ENCODE measurements at places on chromosomes 1 and 21. TPM values are rescaled to one million over a fixed set of nuclear protein-coding genes. Genes with fewer than 3 reads are reported as not detected.

DNA sequence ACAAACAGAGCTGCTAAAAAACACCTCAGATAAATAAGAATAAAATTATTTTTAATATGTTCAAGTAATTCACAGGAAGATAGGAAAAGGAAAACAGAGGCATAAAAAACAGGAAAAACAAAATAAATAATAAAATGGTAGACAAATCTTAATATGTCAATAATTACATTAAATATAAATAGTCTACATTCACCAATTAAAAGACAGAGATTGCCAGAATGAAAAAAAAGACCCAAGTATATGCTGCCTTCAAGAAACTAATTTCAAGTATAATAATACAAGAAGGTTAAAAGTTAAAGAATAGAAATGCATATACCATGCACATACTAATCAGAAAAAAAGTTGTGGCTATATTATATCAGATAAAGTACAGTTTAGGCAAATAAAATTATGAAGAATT is 1.9 kb downstream of the CYP2J2 start:
- H3K4me3 ChIP-seq = no peak overlapping the region
- H3K36me3 ChIP-seq = no peaks in the 10 kb centered on the region
- peaks cover 2% of the 10 kb centered on the region for H3K4me1 ChIP-seq
- H3K27me3 ChIP-seq = no peaks in the 10 kb centered on the region
- no peak for DNase-seq

DNA sequence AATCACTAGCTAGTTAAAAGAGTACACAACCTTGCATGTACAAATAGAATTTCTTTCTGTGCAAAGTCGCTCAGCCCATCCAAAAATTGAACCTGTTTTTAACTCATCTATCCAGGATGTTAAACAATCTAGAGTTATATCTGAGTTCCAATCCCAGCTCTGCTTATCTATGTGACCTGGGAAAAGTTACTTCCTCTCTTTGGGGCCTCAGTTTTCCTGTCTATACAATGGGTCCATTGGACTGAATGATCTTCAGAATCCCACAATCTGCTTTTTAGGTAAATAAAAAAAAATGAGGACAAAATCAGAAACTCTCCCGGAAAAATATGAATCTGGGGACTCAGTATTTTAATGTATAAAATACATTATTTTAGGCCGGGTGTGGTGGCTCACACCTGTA is 389.5 kb upstream of the PROX1 start:
- H3K27ac ChIP-seq = no peak overlapping the region
- H3K4me3 ChIP-seq = no peak overlapping the region
- H3K27me3 ChIP-seq = no peaks in the 10 kb centered on the region
- no peak for DNase-seq
- H3K36me3 ChIP-seq = no peaks in the 10 kb centered on the region
- H3K4me1 ChIP-seq = no peaks in the 10 kb centered on the region

COL16A1 gene
- total RNA-seq = 339 TPM

- no peaks in the 10 kb centered on the region for H3K27me3 ChIP-seq
- H3K4me1 ChIP-seq = no peaks in the 10 kb centered on the region
- H3K36me3 ChIP-seq = no peaks in the 10 kb centered on the region
- H3K27ac ChIP-seq = no peak overlapping the region
- no peak overlapping the region for H3K4me3 ChIP-seq
These were observed 46.6 kb downstream of the FCRL5 start for GRCh38 chr1:157505481-157506272.

C1orf185 gene
- total RNA-seq = not detected

GRCh38 chr1:22365331-22366295 is 86.0 kb upstream of the ZBTB40 start:
- no peaks in the 10 kb centered on the region for H3K36me3 ChIP-seq
- H3K4me1 ChIP-seq = no peaks in the 10 kb centered on the region
- no peaks in the 10 kb centered on the region for H3K27me3 ChIP-seq
- H3K4me3 ChIP-seq = no peak overlapping the region
- no peak for DNase-seq

OR2C3 gene
- total RNA-seq = not detected

GRCh38 chr1:180275726-180276125 is 45.7 kb downstream of the LHX4 start:
- H3K4me1 ChIP-seq = no peaks in the 10 kb centered on the region
- H3K4me3 ChIP-seq = no peak overlapping the region
- H3K36me3 ChIP-seq = no peaks in the 10 kb centered on the region
- H3K27me3 ChIP-seq = no peaks in the 10 kb centered on the region
- no peak overlapping the region for H3K27ac ChIP-seq

- H3K4me3 ChIP-seq = no peak overlapping the region
- no peaks in the 10 kb centered on the region for H3K36me3 ChIP-seq
- DNase-seq = no peak
- H3K27me3 ChIP-seq = no peaks in the 10 kb centered on the region
- no peaks in the 10 kb centered on the region for H3K4me1 ChIP-seq
These were observed 29.6 kb downstream of the DEGS1 start for GRCh38 chr1:224212618-224213061.

DNA sequence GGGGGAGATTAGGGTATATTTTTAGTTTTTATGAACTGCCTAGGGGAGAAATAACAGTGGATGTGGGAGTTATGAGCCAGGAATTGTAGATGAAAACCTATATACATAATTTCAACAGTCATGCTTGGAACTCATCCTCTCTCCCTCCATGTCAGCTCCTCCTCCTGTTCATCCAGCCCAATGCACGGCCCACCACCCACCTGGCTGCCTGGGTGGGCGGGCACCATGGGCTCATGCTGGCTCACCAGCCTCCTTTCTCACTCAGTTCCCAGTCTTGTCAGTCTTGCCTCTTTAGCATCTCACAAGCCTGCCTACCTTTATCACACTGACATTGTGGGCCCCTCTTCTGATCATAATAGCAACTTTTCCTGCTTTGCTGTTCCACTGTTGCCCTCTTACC is 336.0 kb downstream of the DISC1 start:
- no peaks in the 10 kb centered on the region for H3K4me1 ChIP-seq
- H3K27ac ChIP-seq = no peak overlapping the region
- H3K4me3 ChIP-seq = no peak overlapping the region
- no peak for DNase-seq

- H3K36me3 ChIP-seq = peaks cover 37% of the 10 kb centered on the region
- no peak overlapping the region for H3K27ac ChIP-seq
- no peaks in the 10 kb centered on the region for H3K27me3 ChIP-seq
- no peak overlapping the region for H3K4me3 ChIP-seq
- DNase-seq = no peak
- peaks cover 4% of the 10 kb centered on the region for H3K4me1 ChIP-seq
These were observed 25.1 kb downstream of the CNN3 start for GRCh38 chr1:94901841-94902240.

- H3K36me3 ChIP-seq = no peaks in the 10 kb centered on the region
- no peak overlapping the region for H3K27ac ChIP-seq
- no peak for DNase-seq
- H3K4me3 ChIP-seq = no peak overlapping the region
- H3K4me1 ChIP-seq = peaks cover 10% of the 10 kb centered on the region
These were observed 35.4 kb downstream of the TNFRSF9 start for GRCh38 chr1:7905262-7905661.

TMPRSS2 gene
- total RNA-seq = not detected

DNA sequence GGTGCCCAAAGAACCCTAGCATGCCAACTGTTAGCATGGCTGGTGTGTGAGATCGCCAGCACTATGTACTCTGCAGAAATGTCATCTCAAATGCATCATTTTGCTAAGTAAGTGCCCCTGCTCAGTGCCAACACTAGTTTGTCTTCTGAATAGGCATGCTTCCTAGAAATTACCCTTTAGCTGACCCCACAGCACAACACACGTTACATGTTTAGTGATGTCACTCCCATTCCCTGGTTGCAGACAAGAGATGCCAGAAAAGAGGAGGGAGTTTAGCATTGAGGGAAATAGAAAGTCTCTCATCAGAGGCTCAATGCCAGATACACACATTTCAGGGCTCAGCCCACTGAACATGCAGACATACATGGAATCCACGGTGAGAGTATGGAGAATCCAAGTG is 9.3 kb upstream of the ST6GALNAC3 start:
- H3K27me3 ChIP-seq = no peaks in the 10 kb centered on the region
- H3K4me3 ChIP-seq = no peak overlapping the region
- peaks cover 3% of the 10 kb centered on the region for H3K4me1 ChIP-seq
- no peaks in the 10 kb centered on the region for H3K36me3 ChIP-seq

REN gene
- total RNA-seq = not detected

GRCh38 chr1:226444901-226445300 is 37.0 kb upstream of the PARP1 start:
- H3K4me3 ChIP-seq = no peak overlapping the region
- H3K36me3 ChIP-seq = no peaks in the 10 kb centered on the region
- H3K27ac ChIP-seq = no peak overlapping the region
- no peaks in the 10 kb centered on the region for H3K27me3 ChIP-seq
- no peaks in the 10 kb centered on the region for H3K4me1 ChIP-seq

- no peaks in the 10 kb centered on the region for H3K4me1 ChIP-seq
- H3K4me3 ChIP-seq = no peak overlapping the region
- no peaks in the 10 kb centered on the region for H3K27me3 ChIP-seq
- no peaks in the 10 kb centered on the region for H3K36me3 ChIP-seq
These were observed 86.5 kb downstream of the LACTBL1 start for GRCh38 chr1:22886211-22886610.

ATP1A4 gene
- not detected for total RNA-seq

MAP1LC3C gene
- not detected for total RNA-seq

DNA sequence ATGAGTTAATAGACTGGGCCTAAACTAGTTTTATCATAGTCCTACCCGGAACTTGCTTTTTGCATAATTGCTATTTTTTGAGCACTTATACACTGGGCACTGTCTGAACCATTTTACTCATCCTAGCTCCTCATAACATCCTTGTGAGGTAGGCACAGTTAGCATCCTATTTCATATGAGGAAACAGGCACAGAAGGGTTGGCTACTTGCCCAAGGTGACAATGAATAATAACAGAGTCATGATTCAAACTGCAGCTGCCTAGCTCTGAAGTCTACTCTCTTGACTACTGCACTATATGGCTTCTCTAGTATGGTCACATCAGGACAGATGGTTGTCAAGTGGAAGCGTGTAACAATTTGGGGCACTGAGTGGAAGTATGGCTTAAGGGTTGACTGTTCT is 18.2 kb upstream of the RC3H1 start:
- no peaks in the 10 kb centered on the region for H3K36me3 ChIP-seq
- DNase-seq = no peak
- H3K27ac ChIP-seq = no peak overlapping the region
- H3K4me1 ChIP-seq = no peaks in the 10 kb centered on the region
- no peak overlapping the region for H3K4me3 ChIP-seq

GRCh38 chr21:34027721-34028461 is 45.5 kb upstream of the MRPS6 start:
- no peaks in the 10 kb centered on the region for H3K27me3 ChIP-seq
- no peak overlapping the region for H3K27ac ChIP-seq
- no peaks in the 10 kb centered on the region for H3K36me3 ChIP-seq

- no peaks in the 10 kb centered on the region for H3K4me1 ChIP-seq
- DNase-seq = no peak
- H3K27ac ChIP-seq = no peak overlapping the region
- no peak overlapping the region for H3K4me3 ChIP-seq
These were observed 64.6 kb upstream of the GPR153 start for GRCh38 chr1:6325482-6325881.

Data from ascending aorta (tissue), 2 donors.